ENCODE measurements at places on chromosomes 7 and 10.
A peak's percentile ranks its signal among the peaks of the same experiment; 100 is the strongest.

DNA sequence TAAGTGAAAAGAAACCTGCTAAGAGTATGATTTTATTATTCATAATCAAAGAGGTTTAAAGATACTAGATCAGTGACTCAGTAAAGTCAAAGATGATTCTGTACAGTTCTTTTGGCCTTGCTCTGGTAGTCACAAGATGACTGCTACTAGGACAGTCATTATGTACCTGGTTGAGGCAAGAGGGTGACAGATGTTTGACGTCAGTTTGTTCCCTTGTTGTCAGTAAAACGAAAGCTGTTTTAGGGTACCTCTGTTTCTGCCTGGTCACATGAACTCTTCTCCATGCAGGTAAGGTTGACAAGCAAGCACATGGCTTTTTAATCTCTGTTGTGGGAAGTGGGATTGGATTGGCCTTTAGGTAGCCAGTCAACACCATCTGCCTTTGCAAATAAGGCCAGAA is 308.0 kb downstream of the EXOC4 start:
- no peak for DNase-seq

DNA sequence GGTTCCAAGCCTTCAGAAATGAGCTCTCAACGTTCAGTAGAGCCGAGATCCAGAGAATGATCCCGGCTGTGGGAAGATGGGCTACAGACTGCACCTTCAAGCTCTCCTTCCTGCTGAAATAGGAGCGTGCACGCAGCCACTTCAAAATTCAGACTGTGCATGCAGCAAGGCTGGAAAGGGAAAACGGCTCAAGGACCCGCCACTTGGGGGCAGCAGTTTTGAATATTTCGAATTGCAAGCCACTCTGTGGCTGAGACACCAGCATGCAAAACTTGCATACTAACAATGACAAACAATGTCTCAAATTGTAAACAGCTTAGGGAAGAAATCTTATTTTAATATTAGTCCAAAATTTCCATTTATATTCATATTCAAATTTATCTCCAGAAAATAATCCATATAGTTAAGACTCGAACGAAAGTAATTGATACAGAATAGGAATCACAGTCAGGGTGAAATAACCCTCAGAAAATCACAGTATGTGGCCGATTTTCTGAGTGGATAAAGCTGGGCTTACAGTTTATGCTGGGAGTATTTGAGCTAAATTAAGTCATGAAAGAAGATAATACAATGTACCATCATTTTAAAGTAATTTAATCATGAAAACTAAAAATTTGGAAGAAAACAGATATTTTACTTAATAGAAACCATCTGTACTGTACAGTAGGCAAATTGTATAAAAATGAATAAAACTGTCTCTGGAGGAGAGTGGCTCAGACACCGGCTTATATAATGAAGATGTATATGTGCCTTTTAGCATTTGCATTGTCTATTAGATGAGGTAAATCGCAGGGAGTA is 137.9 kb upstream of the MKI67 start:
- DNase-seq, result peak; percentile 58

GRCh38 chr7:36315309-36315944 is 74.2 kb upstream of the ANLN start:
- no peak for DNase-seq

DNA sequence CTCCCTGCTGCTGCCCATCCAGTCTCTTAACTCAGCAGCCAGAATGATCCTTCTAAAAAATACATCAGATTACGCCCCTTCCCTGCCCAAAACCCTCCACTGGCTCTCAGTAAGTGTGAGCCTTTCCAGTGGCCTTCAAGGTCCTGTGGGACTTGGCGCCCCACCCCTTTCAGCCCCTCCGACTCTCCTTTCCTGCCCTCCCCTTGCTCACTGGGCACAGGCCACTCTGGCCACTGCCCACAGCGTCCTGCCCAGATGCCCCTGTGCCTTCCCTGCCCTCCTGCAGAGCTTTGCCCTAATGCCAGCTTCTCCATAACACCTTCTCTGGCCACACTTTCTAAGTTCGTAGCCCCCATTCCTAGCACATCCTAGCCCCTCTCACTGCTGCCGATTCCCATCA is 13.8 kb downstream of the GSDME start:
- DNase-seq, result no peak

DNA sequence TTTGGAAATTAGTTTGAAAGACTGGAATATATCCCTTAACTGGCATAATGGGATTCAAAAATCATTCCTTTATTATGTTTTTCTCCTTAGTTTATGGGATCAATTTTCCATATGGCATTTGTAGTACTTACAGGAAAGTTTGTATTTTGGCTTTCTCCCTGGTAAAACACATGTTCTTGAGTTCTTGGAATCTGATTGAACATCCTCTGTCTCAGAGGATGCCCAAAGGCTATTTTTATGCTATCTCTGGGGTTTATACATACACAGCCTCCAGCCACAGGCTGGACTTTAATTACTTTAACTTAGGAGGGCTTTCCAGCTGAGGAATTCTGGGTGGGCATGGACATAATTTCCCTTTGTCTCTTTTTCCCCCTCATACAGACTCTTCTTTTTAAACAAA is 236.4 kb downstream of the HGF start:
- DNase-seq, result no peak

GRCh38 chr10:27345455-27345920 is 104.9 kb upstream of the ACBD5 start:
- DNase-seq, result no peak

DNA sequence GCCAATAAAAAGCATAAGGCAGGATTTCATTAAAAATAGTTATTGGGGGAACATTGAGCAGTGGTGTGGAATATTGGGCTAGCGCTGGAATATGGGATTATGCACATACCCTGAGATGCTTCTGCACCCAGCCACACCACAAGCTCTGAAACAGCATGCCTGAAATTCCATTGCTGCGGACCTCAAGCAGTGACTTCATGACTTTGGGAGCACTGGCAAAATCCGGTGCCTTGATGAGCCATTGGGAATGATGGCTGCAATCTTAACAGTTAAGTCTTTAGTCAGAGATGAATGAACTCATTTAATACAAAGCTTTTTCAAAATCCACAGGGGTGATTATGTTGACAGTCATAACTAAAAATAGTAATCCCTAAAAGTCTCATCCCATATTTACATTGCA is 274.7 kb upstream of the MTPN start:
- DNase-seq, result no peak
